ENCODE measurements at places on chromosomes 6 and 20.

DNA sequence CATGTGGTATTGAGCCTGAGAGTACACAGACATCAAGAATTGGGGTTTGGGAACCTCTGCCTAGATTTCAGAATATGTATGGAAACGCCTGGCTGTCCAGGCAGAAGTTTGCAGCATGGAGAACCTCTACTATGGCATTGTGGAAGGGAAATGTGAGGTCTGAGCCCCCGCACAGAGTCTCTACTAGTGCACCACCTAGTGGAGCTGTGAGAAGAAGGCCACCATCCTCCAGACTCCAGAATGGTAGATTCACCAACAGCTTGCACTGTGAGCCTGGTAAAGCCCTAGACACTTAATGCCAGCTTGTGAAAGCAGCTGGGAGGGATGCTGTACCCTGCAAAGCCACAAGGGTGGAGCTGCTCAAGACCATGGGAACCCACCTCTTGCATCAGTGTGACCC, 658.2 kb downstream of the HACE1 start:
- DNase-seq = no peak

- no peak for DNase-seq
These were observed 285.1 kb downstream of the CENPW start for GRCh38 chr6:126625019-126625418.

DNA sequence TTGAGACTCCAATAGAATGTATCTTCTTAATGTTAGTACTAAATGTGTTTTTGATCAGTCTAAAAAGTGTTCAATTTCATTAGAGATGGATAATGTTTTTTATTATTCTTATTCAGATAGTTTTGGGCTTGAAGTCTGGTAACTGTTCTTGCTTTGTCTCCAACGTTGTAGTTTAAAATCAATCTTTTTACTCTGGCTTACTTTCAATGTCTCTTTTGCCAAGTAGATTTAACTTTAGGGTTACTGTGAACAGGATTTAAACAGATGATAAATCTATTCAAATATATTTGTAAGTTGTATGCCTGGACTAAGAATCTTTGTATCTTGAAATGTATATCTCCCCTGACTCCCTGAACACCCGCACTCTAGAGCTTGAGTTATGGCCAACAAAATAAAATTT, 51.1 kb downstream of the SGK1 start:
- DNase-seq = no peak

- DNase-seq = no peak
These were observed 212.1 kb upstream of the SOX4 start for GRCh38 chr6:21381331-21381963.

- no peak for DNase-seq
These were observed 16.9 kb upstream of the SLC35F1 start for GRCh38 chr6:117890172-117890571.

DNA sequence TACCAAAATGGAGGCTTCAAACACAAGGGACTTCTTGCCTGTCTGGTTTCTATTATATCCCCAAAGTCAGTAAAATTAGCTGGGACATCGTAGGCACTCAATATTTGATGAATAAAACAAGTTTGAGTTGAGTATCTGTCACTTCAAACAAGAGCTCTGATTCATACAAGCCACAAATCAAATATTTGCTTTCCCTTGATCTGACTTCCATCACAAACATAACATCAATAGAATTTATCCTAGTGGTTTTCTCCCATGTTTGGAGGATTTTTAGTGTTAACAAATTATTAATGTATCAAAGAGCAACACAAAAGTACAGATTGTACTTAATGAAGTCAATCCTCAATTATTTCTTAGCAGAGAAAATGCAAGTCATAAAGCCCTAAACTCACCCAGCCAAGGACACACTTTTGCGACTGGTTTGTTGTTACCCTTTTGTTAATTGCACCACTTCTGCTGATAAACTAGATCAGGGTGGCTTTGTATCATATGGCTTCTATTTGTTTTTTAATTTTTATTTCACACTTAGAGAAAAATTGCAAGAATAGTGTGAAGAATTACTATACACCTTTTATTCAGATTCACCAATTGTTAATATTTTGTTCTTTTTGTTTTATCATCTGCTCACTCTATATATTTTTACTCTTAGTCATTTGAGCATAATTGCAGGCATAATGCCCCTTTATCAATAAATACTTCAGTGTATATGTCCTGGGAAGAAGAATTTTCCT, 117.4 kb upstream of the PRDM1 start:
- DNase-seq = no peak

DNA sequence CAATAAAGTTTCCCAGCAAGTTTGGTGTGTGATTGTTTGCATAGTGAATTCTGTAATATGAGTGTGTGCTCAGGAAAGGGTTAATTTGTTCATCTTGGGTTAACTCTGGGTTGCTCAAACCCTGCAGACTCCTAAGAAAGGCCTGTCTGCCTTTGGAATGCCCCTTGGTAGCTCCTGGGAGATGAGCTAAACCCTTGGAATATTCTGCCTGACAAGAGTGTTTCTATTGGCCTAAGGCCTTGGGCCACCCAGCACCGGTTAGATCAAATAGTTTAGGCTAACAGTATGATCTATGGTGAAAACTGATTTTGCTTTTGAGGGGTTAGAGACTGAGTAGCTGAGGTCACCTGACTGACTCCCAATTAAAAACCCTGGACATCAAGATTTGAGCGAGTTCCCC, 248.3 kb downstream of the GRM1 start:
- DNase-seq = no peak

DNA sequence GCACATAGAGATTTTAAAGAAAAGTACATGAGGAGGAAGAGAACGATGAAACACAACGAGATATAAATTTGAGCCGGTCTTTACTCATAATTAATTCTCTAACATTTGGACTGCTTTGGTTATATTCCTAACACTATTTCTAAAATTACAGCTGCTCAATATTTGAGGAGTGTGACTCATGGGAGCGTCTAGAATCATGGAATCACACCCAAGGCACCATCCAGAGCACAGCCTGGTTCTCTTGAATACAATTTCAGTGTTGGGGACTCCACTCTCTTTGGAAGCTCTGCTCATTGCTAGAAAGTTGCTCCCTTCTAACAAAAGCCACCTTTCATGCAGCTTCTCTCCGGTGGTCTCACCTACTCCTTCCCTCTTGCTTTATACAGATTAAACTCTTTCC, 64.4 kb downstream of the LY86 start:
- no peak for DNase-seq

GRCh38 chr20:1287787-1288569, 21.9 kb downstream of the SNPH start:
- no peak for DNase-seq

GRCh38 chr20:19990850-19991249, 26.3 kb upstream of the NAA20 start:
- no peak for DNase-seq

DNA sequence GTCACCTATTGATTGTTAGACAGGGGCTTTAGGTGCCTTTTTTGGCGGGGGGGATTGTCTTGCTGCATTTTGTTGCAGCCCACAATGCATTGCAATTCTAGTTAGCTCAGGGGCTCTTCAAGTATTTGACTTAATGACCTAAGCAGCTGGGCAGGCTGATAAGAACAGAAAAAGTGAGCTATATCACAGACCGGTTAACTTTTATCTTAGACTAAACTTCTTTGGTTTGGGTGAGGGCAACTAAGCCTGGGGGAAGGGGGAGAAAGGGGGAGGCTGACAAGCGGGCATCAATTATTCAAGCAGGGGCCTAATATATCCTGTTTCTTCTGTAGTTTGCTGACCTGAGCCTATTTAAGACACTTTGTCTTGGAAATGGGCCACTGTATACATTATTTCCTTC, 66.0 kb upstream of the GPR6 start:
- DNase-seq = no peak

DNA sequence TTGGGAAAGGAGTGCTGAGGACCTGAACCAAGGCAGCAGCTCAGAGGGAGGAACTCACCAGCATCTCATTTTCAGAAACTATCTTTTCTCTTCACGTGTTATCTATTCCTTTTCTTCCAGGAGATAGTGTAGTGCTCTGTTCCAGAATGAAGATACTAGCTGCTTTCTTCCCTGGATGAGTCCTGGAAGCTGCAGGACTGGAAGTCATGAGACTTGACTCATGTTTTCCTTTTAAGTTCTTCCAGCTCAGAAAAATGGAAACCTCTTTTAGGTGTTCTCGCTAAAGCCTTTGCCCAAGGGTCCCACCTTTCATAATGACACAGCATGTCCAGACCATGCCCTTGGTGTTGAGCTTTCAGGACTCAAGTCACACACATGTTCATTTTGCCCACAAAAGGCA, 106.7 kb downstream of the UNC5CL start:
- DNase-seq = no peak

- no peak for DNase-seq
These were observed 159.2 kb downstream of the ATXN1 start for GRCh38 chr6:16602035-16602434.

DNA sequence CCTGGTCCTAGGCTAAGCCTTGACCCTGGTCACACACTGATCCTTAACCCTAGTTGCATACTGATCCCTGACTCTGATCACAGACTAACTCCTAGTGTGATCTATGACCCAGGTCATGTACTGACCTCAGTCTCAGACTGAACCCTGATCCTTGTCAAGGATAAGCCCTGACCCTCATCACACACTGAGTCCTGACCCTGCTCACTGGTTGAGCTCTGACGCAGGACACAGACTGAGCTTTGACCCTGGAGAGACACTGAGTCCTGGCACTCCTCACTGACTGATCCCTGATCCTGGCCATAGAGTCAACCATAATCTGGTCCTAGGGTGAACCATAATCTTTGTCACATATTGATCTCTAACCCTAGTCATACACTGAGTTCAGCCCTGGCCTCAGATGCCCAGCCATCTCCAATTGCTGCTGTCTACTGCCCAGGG, 37.9 kb downstream of the KCNB1 start:
- DNase-seq = no peak

GRCh38 chr20:59725476-59726280, 121.3 kb downstream of the PHACTR3 start:
- no peak for DNase-seq

DNA sequence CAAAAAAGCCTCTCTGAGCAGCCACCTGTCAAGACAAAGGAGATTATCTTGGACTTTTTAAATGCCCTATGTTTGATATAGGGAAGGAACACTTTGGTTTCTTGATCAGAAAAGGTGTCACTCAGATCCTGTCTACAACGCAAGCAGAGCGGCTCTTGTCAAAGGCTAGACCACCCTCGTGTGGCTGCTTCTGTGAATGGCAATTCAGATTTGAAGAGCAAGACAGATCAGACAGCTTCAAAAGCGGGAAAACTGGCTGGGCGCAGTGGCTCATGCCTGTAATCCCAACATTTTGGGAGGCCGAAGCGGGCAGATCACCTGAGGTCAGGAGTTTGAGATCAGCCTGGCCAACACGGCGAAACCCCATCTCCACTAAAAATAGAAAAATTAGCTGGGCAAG, 10.1 kb upstream of the NXT1 start:
- peak; percentile 63 for DNase-seq
